ENCODE measurements at places on chromosomes 12 and 14.

GRCh38 chr14:97491697-97492096 lies 694.5 kb downstream of the VRK1 start:
- DNase-seq = no peak

GRCh38 chr14:75201087-75201486 lies 24.7 kb upstream of the TMED10 start:
- DNase-seq = no peak

DNA sequence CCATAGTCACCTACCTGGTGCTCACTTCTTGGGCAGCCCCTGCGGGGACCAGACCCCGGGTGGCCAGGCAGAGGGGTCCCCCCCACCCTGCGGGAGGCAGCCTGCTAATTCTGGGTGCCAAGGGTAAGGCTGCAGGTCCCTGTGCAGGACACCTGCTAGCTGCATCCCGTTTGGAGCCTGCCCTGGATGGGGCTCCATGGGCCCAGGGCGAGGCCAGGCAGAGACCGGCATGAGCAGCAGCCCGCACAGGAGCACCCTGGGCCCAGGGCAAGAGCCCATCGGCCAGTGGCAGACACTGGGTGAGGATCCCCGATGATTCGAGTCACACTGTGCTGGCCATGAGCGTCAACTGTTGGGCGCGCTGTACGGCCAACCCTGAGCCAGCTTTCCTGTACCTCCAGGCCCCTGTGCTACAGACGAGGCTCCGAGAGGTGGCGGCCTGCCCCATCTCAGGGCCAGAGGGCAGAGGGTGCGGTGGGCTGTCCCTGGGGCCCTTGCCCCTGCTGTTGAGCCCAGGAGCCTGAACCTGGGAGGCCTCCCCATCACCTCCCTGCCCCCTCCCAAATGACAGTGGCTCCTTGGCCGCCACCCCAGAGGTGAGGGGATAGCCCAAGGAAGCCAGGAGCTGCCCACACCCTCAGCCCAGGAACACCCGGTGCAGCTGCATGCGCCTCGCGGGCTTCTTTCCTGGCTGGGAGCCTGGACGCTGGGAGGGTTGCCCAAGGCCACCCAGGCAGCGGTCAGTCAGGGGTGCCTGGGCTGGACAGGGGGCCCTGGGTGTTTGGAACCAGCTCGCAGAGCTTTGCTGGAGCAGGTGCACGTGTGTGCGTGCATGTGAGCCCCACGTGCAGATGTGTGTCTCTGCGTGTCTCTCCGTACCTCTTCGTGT lies 47.7 kb downstream of the CYP46A1 start:
- DNase-seq = peak; percentile 17

DNA sequence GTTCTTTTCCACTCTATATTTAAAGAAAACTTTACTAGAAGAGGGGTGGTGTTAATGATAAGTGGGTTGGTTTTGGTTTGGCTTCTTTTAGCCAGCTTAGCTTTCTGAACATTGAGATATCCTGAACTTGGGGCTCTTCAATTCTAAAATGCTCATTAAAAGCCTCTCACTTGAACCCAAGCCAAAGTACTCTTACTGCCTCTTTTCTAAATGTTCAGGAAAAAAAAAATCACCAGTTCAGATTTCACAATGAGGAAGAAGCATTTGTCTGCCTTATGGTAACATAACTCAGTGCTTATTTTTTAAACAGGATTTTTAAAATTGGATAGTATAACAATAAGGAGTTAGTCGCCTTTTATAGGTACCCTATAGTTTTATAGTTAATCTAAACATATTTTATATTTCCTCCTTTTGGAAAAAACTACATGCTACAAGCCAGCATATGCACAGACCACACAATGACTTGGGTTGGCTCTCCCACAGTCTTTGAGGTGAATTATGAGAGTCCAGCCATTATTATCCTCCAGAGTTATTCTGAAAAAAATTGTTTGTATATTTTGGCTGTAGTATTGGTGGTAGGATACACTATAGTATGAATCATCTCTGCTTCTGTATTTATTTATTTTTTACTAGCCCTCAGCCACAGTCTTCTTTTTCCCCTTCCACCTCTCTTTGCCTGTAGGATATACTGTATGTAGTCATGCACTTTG lies 195.5 kb upstream of the TMPO start:
- no peak for DNase-seq

GRCh38 chr12:31035226-31035625 lies 38.4 kb upstream of the DDX11 start:
- DNase-seq = no peak

GRCh38 chr14:53109105-53110041 lies 43.8 kb downstream of the DDHD1 start:
- no peak for DNase-seq

DNA sequence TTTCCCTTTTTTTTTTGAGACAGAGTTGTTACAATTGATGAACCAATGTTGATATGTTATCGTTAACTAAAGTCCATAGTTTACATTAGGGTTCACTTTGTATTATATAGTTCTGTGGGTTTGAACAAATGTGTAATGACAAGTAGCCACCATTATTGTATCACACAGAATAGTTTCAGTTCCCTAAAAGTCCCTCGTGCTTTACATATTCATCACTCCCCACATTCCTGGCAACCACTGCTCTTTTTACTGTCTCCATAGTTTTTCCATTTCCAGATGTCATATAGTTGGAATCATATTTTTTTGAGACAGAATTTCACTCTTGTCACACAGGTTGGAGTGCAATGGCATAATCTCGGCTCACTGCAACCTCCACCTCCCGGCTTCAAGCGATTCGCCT lies 12.5 kb downstream of the HSD17B6 start:
- DNase-seq = no peak

DNA sequence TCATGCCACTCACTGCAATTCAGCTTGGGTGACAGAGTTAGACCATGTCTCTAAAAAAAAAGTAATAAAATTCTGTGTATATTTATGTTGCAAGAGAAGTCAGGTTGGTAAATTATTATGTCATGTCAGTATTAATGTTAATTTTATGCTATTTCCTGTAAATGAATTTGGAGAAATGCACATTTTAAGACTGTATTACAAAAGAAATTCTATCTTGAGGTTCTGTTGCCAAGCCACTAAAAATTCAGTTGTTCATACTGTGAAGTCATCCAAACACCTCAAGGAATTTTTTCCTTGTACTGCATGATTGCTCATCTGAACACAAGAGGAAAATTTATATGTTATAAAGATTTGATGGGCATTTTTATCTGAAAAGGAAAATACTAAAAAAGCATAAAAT lies 23.3 kb upstream of the HMGA2 start:
- no peak for DNase-seq

GRCh38 chr12:56358836-56359532 lies 923 bp downstream of the STAT2 start:
- DNase-seq = no peak

DNA sequence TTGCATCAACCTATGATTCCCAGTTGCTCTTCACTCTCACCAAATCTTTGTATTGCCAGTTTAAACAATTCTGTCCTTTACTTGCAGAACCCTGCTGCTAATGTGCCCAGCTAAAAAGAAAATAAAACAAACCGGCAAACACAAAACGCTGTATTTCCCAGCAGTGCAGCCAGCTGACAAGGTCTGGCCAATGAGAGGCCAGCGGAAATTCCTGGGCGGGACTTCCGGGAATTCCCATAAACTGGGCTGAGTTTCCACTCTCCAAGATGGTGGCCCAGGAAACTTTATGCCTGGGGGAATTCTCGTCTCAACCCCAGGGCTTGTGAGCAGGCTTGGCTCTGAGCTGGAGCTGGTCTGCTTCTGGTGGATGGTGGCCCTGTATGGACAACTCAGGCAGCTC lies 807.3 kb upstream of the TMEM132C start:
- DNase-seq = no peak

DNA sequence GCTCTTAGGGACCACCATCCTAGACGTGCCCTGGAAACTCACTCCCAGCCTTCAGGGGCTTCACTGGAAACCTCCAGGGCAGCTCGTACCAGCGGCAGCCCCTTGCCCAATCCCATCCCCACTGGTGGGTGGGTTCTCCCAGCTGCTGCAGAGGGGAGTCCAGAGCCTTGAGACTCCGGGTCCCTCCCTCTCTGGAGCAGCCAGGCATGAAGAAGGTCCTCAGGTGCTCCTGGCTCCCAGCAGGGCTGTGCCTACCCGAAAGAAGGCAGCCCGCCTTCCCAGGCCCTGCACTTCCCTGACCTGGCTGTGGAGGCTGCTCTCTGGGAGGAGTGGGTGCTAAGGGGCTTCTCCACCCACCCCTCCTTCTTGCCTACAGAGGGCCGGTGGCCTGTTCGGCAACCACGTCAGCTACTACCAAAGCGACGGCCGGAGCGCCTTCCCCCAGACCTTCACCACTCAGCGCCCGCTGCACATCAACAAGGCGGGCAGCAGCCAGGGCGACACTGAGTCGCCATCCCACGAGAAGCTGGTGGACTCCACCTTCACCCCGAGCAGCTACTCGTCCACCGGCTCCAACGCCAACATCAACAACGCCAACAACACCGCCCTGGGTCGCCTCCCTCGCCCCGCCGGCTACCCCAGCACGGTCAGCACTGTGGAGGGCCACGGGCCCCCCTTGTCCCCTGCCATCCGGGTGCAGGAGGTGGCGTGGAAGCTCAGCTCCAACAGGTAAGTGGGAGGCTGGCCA lies 115.5 kb upstream of the FKBP4 start:
- no peak for DNase-seq

GRCh38 chr12:105846331-105846730 lies 292.4 kb downstream of the NUAK1 start:
- DNase-seq = no peak

DNA sequence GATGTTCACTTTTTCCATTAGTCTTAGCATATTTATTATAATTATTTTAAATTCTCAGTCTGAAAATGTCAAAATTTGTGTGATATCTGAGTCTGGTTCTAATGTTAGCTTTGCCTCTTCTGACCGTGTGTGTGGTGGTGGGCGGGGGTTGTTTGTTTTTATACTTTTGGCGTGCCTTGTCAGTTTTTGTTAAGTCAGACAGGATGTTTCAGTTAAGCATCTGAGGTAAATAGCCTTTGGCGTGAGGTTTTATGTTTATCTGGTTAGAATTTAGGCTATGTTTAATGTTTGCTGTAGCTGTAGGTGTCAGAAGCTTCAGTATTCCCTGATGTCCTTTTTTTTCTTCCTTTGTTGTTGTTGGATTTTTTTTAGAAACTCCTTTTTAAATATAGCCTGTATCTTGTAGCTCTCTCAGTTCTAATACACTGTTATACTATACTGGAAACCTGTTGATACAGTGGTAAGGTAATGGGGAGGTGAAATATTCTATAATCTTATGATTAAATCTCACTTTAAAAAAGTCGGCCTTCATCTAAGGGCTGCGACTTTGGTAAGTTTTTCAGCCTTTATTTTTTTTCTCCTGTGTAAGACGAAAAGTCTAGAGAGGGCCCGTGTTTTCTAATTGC lies 111.6 kb downstream of the SCAF11 start:
- no peak for DNase-seq

- no peak for DNase-seq
Measured at GRCh38 chr12:28506271-28506670, 316.0 kb downstream of the CCDC91 start.

- no peak for DNase-seq
Measured at GRCh38 chr12:89836026-89836425, 127.4 kb upstream of the ATP2B1 start.

DNA sequence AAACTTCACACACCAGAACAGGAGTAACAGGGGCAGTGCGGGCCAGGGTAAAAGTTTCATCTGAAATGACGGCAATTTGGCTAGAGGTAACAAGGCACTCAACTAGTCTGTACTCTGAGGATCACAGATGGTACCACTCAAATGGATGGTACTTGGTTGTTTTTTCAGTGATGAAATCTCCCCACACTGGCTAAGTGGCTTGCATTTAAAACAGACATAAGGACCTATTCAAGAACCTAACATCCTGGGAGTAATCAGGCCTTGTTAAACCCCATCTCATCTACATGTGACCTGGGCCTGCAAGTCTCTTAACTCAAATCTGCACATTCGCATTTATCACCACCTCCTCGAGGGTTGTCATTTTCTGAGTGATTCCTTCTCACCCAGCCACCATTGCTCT lies 90.8 kb downstream of the PRKAB1 start:
- no peak for DNase-seq

DNA sequence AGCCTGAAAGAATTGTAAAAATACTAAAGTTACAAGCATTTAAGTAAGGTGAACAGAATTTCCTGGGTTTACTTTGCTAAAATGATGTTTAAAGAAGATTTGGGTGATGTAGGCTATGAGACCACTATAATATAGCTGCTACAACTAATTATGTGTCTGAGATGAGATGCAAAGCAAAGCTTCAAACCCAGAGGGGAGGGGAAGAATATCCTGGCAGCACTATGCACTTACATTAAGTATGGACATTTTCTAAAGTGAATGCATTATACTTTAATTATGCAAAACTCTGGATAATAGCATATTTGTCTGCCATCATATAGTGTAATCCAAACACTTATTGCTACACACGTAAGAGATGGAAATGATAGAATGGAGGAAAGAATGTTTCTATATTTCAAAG lies 1003.7 kb downstream of the GALC start:
- no peak for DNase-seq

GRCh38 chr12:78863482-78864402 lies 832 bp upstream of the SYT1 start:
- DNase-seq = peak; percentile 70

GRCh38 chr12:77364400-77364799 lies 299.0 kb upstream of the E2F7 start:
- DNase-seq = no peak

GRCh38 chr14:68663385-68664076 lies 129.3 kb downstream of the ZFP36L1 start:
- no peak for DNase-seq

DNA sequence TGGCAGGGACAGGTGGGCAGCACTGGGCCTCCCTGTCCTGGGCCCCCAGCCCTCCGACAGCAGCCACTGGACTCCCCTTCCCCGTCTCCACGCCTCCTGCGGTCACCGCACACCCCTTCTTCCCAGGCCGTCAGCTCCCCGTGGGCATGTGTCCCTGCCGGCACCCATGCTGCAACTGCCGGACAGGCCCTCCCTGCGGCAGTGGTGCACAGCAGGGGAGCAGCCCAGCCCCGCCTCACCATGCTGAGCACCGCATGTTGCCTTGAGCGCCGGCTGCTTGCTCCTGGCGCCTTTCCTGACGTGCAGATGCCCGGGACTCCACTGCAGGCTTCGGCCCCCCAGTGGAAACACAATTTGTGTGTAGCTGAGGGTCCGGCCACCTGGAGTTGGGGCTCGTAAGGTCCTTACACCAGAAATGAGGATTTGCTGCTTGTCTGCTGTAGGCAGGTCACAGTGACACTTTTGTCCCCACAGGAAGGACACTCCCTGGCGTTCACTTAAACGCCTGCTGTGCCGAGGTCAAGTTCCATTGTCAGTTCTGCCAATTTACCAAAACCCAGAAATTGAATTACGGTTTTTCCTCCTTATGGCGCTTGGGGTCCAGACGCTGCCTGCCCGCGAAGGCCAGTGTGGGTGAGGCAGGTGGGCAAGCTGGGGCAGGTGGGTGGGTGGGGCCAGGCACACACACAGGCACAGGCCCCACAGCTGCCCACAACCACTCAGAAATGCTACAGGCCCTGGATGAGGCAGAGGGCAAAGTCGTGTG lies 28.2 kb upstream of the MMP17 start:
- DNase-seq = no peak

- no peak for DNase-seq
Measured at GRCh38 chr12:115096588-115097397, 412.8 kb upstream of the TBX3 start.

GRCh38 chr12:63103494-63104131 lies 47.4 kb downstream of the AVPR1A start:
- no peak for DNase-seq

Measured in glutamatergic neuron (in vitro differentiated cells).